ENCODE measurements at places on chromosomes 12 and 14.

DNA sequence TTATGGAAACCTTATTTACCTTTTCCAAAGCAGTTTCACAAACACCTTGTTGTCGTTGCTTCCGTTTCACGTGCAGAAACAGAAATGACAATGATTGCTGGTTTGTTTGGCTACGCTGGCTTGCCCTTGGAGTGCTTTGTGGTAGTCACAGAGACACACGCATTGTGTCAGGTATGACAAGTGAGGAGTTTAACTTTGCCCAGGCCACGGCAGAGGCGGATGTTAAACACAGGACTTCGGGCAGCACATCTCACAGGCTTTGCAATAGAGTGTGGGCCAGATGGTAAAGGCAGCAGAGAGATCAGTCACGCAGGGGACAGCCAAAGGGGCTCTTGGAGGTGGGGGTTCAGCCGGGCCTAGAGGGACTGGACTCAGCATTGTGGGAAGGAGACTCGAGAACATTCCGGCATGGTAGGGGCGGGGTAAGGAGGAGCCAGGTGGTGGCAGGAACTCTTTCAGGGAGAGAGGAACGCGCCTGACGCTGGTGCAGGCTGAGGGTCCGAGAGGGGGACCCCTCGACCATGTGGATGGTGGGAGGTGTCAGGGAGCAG, 59.8 kb upstream of the KCNA1 start:
- DNase-seq: no peak

GRCh38 chr12:108618079-108618952, 15.4 kb downstream of the SELPLG start:
- peak; percentile 76 for DNase-seq

GRCh38 chr12:69897744-69898143, 72.7 kb downstream of the MYRFL start:
- DNase-seq: no peak

- DNase-seq: no peak
Measured at GRCh38 chr12:98420461-98420860, 94.9 kb upstream of the TMPO start.

GRCh38 chr12:32896432-32897280, at the start of gene PKP2:
Gene PKP2, minus strand, starts transcription at chr12:32896777. Its CDS starts 46 bp downstream, at chr12:32896731.
- peak; percentile 86 for DNase-seq

- DNase-seq: no peak
Measured at GRCh38 chr14:54837508-54838149, 65.0 kb downstream of the GCH1 start.

GRCh38 chr12:22014783-22015144, 31.3 kb upstream of the CMAS start:
- no peak for DNase-seq

GRCh38 chr14:49918706-49919105, 25.8 kb downstream of the ARF6 start:
- no peak for DNase-seq

DNA sequence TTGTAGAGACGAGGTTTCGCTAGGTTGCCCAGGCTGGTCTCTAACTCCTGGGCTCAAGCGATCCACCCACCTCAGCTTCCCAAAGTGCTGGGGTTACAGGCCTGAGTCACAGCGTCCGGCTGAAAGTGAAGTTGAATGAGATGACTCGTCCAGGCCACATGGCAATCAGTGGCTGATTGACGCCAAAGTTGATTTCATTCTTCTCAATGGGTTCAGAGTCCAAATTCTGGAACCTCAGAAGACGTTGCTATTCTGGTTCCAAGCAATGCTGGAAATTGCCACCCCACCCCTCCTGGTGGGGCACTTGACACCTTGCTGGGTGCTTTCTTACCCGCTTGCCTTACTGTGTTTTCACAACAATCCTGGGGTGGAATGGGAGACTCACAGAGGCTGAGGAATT, 14.9 kb downstream of the ABCB9 start:
- peak; percentile 60 for DNase-seq

GRCh38 chr14:92427096-92427495, 86.5 kb upstream of the RIN3 start:
- DNase-seq: no peak

DNA sequence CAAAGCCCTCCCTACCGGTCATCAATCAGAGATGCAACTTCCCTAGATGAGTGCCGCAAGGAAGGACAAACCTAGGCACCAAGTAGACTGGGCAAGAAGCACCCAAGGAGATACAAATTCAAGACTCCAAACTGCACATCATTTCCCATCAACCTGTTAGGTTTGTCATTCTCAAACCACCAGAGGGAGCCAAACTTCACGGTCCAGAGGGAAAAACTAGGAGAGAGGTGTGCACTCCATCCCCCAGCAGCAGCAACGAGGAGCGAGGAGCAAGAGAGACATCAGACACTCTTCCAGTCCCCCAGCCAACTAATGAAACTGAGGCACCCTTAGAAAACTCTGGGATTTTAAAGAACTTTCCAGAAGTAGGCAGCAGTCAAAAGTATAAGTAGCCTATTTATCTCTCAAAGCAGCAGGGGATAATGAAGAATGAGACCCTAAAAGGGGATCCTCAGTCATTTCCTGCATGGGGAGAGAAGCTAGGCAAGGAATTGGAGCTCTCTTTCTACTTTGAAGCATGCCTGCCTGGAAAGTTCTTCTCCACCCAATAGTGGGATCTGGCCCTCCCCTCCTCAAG, 37.0 kb upstream of the NT5DC3 start:
- peak; percentile 51 for DNase-seq

GRCh38 chr12:43776498-43776897, 17.7 kb downstream of the IRAK4 start:
- no peak for DNase-seq

DNA sequence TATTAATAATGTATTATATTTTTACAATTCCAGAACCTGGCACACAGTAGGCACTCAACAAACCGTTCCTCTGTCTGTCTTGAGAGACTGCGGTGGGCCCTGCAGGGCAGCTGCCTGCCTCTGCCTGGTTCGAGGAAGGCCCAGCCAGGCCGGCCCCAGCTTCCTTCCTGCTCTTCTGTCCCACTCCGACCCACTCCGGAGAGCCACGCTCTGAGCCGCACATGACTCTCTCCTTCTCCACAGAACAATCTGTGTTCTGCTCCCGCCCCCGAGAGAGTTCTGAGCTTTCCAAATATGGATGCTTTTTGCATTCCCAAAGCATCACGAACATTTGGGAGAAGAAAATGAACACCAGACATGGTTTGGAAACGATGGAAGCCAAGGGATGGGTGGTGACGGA, 57.3 kb downstream of the TTC7B start:
- peak; percentile 40 for DNase-seq

- no peak for DNase-seq
Measured at GRCh38 chr14:81474148-81474492, 59.5 kb downstream of the SEL1L start.

DNA sequence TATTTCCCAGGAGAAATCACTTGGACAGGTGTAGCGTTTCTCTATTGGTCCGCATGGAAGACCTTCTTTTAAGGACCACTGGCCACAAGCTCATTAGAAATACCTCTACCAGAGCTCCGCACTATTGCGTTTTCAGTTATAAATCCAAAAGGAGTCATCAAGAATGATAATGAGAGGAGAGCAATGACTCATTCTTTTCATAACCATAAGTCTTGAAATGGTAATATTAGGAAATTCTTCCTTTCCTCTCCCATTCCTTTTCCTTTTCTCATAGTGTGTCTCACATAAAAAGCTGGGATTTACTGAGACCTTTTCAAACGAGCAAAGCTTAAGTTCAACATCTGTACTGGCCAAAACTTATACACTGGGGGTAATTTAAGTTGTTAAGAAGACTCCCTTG, 215.7 kb downstream of the CPNE8 start:
- no peak for DNase-seq

GRCh38 chr12:14410177-14410576, 44.7 kb downstream of the ATF7IP start:
- DNase-seq: no peak

- DNase-seq: no peak
Measured at GRCh38 chr12:51813931-51814310, 34.6 kb downstream of the FIGNL2 start.

DNA sequence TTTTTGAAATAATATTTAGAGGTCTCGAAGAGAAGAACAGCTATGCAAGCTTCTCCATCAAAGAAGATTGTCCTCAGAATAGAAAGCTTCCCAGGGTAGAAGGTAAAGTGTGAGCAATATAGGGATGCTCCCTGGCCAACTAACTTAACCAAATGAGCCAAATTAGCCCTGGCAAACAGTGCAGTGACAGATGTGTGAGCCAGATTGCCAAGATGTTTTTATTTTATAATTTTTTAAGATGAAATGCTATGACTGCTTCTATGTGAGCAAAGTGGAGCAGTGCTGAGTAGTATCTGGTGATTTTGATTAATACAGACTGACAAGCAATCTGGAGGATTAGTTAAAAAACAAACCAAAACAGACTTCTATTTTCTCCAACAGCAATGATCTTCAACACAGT, 202.1 kb downstream of the NOVA1 start:
- DNase-seq: no peak

All from mucosa of gallbladder (tissue), 1 donor.